ENCODE measurements at places on chromosomes 6 and 20.

- no peak for DNase-seq
Measured at GRCh38 chr6:40810171-40810570, 223.0 kb upstream of the LRFN2 start.

GRCh38 chr6:12279322-12280091 lies 10.7 kb upstream of the EDN1 start:
- DNase-seq, result no peak

- no peak for DNase-seq
Measured at GRCh38 chr20:5719861-5720403, 30.3 kb upstream of the SHLD1 start.

DNA sequence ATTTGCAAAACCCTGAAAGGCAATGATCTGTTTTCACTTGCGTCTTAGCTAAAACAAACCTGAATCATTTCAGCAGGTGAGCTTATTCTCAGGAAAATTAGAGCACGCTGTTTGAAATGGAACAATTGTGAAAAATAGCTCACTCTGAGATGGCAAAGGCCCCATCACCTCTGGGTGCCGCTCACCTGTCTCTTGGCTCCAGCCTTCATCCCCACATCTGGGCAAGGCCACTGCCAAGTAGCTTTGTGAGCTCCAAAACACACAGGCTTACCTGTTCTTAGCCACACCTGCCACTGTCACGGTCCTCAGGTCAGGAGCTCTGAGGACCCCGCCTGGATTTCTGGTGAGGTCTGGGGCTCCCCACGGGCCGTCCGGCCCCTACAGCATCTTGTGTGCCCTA lies 66.7 kb downstream of the SMOC2 start:
- no peak for DNase-seq

GRCh38 chr6:5285526-5285925 lies 24.2 kb downstream of the FARS2 start:
- DNase-seq, result no peak

GRCh38 chr20:8394308-8394945 lies 262.4 kb downstream of the PLCB1 start:
- no peak for DNase-seq

DNA sequence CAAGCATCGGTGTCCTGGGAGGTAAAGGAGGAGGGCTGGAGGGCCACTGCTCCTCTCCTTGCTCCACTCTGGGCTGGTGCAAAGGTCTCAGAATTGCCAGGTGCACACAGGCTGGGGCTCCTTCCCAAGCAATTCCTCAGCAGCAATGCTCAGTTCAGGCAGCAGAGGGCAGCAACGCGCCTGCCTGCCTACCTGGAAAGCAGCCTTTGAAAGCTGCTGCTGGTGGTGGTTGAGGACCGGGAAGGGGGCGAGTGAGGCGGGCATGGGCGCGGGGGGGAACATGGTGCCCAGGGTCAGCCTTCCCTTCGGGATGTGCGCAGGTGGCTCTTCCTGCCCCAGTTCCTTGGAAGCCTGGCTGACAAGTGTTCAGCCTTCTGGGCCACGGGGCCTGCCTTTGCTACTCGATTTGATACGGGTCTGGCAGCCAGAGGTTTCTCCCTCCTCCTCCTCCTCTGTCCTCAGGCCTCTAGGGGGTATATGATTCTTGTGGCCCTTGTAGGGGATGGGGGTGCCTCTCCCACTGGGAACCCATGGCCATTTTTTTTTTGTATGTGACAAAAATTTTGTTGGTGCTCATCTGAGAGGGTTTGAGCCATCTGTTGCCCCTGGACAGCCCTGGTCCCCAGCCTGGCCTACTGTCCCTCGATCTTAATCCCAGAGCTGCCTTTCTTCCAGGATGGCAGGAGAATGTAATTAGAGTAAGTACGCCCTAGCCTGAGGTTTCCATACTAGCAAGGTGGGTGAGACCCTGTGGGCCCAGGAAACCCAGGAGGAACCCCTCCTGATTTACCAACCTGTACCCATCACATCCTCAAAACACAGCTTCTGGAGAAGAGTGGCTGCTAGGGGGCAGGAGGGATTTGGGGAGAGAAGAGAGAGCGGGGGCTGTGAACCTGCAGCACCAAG lies 20.1 kb downstream of the MRPS18A start:
- DNase-seq, result peak; percentile 83

- no peak for DNase-seq
Measured at GRCh38 chr6:453152-453551, 61.6 kb downstream of the IRF4 start.

GRCh38 chr6:68958327-68958726 lies 323.2 kb downstream of the ADGRB3 start:
- no peak for DNase-seq

DNA sequence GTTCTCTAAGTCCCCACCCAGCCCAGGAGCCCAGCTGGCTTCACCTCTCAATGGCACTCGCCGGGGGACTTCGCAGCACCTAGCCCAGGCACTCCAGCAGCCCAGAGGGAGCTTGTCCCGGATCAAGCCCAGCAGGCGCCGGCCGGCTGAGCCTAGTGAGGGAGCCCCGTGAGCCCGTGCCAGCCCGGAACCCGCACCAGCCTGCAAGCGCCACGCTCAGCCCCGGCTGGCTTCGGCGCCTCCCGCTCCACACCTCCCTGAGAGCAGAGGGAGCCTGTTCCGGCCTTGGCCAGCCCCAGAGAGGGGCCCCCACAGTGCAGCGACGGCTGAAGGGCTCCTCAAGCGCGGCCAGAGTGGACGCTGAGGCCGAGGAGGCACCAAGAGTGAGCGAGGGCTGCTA lies 27.1 kb upstream of the PPP1R14C start:
- no peak for DNase-seq

DNA sequence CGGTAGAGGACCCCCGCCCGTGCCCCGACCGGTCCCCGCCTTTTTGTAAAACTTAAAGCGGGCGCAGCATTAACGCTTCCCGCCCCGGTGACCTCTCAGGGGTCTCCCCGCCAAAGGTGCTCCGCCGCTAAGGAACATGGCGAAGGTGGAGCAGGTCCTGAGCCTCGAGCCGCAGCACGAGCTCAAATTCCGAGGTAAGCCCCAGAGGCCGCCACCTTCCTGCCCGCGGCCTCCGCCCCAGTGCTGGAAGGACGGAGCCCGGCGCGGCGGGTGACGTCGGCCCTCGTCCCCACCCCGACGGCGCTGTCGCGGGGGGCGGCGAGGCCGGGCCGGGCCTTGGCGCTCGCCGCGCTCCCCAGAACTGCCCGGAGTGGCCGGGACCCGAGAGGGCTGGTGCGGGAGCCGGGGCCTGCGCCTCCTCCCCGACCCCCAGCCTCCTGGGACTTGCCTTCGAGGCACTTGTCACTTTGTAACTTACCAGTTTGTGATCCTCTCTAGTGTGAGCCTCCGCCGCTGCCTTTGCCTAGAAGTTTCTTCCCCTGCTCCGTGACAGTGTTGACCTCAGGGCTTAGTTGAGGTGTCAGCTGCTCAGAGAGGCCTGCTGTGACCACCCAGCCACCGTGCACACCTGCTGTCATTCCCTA lies 417 bp downstream of the VAPB start:
- DNase-seq, result no peak

DNA sequence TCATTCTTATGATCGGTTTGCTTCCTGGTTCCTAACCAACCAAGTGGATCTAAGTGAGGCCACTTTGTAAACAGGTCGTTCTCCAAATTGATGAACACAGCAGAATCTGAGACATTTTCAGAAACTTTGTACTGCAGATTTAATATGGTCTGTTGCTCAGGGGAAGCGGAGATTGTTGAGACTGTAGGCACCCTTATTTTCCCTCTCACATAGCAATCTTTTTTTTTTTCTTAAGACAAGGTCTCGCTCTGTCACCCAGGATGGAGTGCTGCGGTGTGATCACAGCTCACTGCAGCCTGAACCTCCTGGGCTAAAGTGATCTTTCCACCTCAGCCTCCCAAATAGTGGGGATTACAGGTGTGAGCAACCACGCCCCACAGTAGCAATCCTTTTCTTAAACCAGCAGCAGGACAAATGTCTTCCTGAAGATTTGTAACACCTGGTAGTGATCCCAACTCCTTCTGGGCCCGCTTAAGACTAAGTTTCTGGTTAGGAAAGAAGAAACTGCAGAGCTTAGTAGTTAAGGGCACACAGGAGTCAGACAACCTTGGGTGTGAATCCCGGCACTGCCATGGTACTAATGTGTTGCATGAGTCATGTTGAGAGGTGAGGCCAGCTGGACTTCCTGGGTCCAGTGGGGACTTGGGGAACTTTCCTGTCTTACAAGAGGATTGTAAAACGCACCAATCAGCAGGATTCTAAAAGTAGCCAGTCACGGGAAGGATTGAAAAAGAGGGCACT lies 48.4 kb upstream of the EZR start:
- no peak for DNase-seq

DNA sequence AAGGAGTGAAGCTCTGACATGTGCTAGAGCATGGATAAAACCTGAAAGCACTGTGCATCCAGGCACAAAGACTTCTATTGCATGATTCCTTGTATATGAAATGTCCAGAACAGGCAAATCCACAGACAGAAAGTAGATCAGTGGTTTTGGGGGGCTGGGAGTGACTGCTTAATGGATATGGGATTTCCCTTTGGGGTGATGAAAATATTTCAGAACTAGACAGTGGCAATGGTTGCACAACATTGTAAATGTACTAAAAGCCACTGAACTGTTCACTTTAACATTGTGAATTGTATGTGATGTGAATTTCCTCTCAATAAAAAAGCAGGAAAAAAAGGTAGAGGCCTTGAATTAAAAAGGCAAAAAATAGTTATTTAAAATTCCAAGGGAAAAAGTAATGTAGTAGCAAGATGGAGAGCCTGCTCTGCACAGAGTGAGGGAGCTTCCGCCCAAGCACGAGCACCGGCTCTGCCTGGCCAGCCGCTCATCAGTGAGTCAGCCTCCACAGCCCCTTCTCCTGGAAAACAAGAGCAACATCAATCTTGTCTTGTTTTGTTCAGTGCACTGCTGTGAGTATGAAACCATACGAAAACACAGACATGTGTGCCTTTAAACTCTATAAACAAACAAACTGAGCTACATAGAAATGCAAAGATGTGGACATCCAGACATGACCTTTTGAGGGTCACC lies 74.6 kb upstream of the THBS2 start:
- DNase-seq, result no peak

GRCh38 chr20:63501818-63502670 lies 3.2 kb upstream of the EEF1A2 start:
- DNase-seq, result no peak

GRCh38 chr20:43916073-43916880 lies 1.6 kb downstream of the TOX2 start:
- DNase-seq, result no peak

DNA sequence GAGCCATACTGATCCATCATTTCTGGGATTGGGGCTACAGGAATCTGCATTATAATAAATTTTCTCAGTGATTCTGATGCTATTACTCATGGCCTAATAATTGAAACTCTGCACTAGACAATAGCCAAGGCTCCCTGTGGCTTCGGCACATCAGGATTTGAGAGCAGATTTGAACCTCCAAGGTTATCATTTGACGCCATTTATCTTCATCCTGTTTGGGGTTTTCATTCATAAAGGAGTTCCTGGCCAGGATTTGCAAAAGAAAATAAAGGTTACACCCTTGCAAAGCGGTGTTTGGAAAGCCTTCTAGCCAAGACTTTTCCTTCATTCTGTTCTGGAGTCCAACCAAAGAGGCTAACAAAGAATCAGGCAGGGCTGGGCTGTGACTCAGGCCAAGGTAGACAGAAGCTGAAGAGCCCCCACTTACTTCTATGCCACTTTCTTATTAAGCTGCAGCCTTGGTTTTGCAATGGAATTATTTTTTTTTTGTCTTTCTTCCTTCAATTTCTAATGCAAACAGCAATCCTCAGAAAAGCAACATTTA lies 330.1 kb downstream of the DHX35 start:
- DNase-seq, result no peak

GRCh38 chr20:13857961-13858360 lies 73.1 kb downstream of the NDUFAF5 start:
- no peak for DNase-seq

GRCh38 chr6:43090559-43090956 lies 14.4 kb downstream of the PTK7 start:
- DNase-seq, result no peak

DNA sequence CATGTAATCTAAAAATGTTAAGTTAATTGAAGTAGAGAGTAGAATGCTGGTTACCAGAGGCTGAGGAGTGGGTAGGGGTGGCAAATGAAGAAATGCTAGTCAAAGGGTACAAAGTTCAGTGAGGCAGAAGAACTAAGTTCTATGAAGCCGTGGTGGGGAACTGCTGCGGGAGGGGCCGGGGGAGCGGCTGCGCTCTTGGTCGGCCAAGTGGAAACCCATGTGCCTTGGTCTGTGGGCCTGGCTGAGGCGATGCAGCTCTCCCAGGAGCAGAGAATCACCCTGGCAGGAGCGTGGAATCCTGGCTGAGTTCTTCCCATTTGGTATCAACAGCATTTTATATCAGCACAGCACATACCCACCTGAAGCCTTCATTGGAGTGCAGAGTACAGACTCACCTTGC lies 22.3 kb downstream of the TTLL2 start:
- no peak for DNase-seq

Measured in activated T-cell treated with anti-CD3 and anti-CD28 coated beads, Interleukin-2, amount 50 U/mL, for 1 hour (primary cell).